ENCODE measurements at places on chromosomes 16 and 17.

- peaks cover 44% of the 10 kb centered on the region for H3K27me3 ChIP-seq
- H3K4me3 ChIP-seq, result no peak overlapping the region
- H3K36me3 ChIP-seq, result no peaks in the 10 kb centered on the region
- peaks cover 4% of the 10 kb centered on the region for H3K4me1 ChIP-seq
Observed at GRCh38 chr16:15777533-15778203, 79.2 kb downstream of the MYH11 start.

- peaks cover 5% of the 10 kb centered on the region for H3K36me3 ChIP-seq
- H3K27me3 ChIP-seq, result peaks cover 43% of the 10 kb centered on the region
- H3K4me3 ChIP-seq, result no peak overlapping the region
Observed at GRCh38 chr16:66658143-66658859, 38.2 kb downstream of the CMTM4 start.

DNA sequence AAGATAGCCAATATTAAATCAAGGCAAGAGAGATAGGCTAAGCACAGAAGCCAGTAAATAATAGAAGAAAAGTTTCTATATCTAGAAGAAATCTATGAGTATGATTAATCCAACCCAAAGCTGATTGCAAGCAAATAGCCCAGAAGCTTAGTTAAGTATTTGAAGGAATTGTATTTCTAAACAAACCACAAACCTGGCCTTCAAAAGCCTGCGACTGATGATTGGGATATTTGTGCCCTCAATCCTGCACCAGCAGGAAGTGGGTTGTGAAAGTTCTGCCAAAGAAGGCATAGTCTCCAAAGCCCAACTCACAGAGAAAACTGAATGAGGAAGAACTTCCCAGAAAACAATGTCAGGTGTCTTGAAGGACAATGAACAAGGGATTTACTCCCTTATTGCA is 114.5 kb upstream of the C17orf78 start:
- H3K36me3 ChIP-seq, result peaks cover 11% of the 10 kb centered on the region
- H3K27me3 ChIP-seq, result no peaks in the 10 kb centered on the region
- H3K4me1 ChIP-seq, result peaks cover 2% of the 10 kb centered on the region
- DNase-seq, result no peak
- no peak overlapping the region for H3K27ac ChIP-seq
- no peak overlapping the region for H3K4me3 ChIP-seq

DNA sequence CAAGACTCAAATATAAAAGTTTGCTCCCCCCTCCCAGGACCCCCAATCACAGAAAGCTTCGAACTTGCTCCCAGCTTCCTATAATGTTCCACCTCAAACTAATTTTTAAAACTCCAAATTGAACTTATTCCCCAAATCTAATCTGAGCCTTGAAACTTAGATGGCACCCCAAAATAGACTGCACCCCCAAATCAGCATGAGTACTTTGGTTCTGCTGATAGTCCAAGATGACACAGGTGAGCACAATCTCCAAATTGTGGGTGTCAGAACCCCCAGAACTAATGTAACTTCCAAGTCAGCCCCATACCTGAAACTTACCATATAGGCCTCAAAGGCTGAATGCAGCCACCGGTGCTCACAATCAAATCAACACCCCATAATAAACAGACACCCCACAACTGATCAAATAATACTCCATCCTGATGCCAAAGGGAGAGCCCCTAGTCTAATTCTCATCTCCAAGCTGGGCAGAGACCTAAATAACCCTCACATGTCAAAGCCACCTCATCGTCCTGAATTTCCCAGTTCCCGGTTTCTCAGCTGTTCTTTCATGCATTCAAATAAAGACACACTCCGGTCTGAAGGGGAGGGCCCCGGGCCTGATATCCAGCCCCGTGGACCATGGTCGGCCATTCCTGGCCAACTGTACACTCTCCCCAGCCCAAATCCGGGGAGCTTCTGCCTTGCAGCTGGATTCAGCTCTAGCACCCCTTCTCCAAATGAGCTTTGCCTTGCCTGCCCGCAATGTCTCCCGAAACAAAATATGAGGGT is 1.8 kb upstream of the BCL6B start:
- H3K4me1 ChIP-seq, result peaks cover 49% of the 10 kb centered on the region
- H3K27me3 ChIP-seq, result no peaks in the 10 kb centered on the region
- no peaks in the 10 kb centered on the region for H3K36me3 ChIP-seq
- no peak for DNase-seq

DNA sequence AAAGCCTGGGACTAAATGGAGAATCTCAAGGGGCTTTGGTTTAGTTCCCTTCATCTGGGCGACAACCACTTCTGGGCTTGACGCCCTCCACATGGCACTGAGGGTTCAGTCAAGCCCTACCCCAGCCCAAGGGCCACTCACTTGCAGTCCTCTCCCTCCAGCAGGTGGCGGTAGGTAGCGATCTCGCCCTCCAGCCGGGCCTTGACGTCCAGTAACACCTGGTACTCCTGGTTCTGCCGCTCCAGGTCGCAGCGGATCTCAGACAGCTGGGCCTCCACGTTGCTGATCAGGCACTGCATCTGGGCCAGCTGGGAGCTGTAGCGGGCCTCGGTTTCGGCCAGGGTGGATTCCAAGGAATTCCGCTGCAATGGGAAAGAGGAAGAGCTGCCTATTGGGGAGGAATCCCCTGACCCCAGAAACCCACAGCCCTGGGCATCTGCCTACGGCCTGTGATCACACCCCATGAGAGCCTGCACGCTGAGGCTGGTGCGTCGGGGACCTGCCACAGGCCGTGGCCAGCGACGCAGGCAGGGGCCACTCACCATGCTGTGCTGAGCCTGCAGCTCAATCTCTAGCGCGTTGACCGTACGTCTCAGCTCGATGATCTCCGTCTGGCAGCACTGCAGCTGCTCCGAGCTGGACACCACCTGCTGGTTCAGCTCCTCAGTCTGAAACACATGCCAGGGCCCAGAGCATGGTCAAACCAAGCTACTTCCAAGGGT is 2.7 kb downstream of the KRT36 start:
- DNase-seq, result no peak
- peaks cover 16% of the 10 kb centered on the region for H3K4me1 ChIP-seq
- no peak overlapping the region for H3K27ac ChIP-seq
- peaks cover 18% of the 10 kb centered on the region for H3K27me3 ChIP-seq
- no peak overlapping the region for H3K4me3 ChIP-seq
- no peaks in the 10 kb centered on the region for H3K36me3 ChIP-seq

GRCh38 chr16:74759564-74759963 is 15.1 kb downstream of the FA2H start:
- no peak for DNase-seq
- H3K4me3 ChIP-seq, result no peak overlapping the region
- H3K27me3 ChIP-seq, result peaks cover 35% of the 10 kb centered on the region
- no peaks in the 10 kb centered on the region for H3K36me3 ChIP-seq
- H3K4me1 ChIP-seq, result no peaks in the 10 kb centered on the region

- peaks cover 11% of the 10 kb centered on the region for H3K36me3 ChIP-seq
- no peak for DNase-seq
- H3K4me3 ChIP-seq, result no peak overlapping the region
Observed at GRCh38 chr16:14494396-14494966, 135.6 kb downstream of the PARN start.

- no peak for DNase-seq
- peaks cover 6% of the 10 kb centered on the region for H3K4me1 ChIP-seq
- H3K27ac ChIP-seq, result no peak overlapping the region
Observed at GRCh38 chr16:85162478-85163277, 50.4 kb upstream of the CIBAR2 start.

DNA sequence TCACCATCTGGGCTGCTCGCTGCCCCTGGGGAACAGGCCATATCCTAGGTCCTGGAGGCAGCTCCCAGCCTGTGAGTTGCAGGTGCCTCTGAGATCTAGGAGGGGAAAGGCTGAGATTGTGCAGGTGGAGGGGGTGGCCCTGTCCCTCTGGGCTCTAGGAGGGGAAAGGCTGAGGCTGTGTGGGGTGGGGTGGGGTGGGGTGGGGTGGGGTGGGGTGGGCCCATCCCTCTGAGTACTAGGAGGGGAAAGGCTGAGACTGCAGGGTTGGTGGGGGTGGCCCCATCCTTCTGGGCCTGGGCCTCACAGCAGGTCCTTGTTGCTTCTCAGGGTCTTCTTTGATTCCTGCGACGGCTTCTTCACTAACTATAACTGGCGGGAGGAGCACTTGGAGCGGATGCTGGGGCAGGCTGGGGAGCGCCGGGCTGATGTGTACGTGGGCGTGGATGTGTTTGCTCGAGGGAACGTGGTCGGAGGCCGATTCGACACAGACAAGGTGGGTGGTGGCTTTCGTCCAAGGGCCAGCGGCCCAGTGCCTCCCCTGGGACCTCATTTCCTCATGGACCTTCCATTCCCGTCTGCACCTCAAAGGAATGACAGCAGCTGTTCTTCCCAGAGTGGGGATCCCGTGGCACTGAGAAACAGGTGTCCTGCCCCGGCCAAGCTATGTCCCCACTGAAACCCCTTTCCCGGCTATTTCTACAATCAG is 7.1 kb downstream of the ENGASE start:
- peak overlapping the region; percentile 55 for H3K4me3 ChIP-seq
- no peak for DNase-seq
- no peaks in the 10 kb centered on the region for H3K27me3 ChIP-seq
- H3K27ac ChIP-seq, result no peak overlapping the region
- peaks cover 3% of the 10 kb centered on the region for H3K4me1 ChIP-seq

DNA sequence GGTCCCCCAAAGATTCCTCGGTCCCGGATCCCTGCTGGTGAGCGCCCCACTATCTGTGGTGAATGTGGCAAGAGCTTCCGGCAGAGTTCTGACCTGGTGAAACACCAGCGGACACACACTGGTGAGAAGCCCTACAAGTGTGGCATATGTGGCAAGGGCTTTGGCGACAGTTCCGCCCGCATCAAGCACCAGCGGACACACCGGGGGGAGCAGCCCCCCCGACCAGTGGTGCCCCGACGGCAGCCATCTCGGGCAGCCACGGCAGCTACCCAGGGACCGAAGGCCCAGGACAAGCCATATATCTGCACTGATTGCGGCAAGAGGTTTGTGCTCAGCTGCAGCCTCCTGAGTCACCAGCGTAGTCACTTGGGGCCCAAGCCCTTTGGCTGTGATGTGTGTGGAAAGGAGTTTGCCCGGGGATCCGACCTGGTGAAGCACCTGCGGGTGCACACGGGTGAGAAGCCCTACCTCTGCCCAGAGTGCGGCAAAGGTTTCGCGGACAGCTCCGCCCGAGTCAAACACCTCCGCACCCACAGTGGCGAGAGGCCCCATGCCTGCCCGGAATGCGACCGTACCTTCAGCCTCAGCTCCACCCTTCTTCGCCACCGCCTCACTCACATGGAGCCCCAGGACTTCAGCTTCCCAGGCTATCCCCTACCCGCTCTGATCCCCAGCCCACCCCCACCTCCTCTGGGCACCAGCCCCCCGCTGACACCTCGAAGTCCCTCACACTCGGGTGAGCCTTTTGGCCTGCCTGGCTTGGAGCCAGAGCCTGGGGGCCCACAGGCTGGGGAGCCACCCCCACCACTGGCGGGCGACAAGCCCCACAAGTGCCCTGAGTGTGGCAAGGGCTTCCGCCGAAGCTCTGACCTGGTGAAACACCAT is 2.8 kb downstream of the ZNF48 start:
- peaks cover 37% of the 10 kb centered on the region for H3K4me1 ChIP-seq
- no peak overlapping the region for H3K4me3 ChIP-seq
- no peak for DNase-seq
- no peaks in the 10 kb centered on the region for H3K27me3 ChIP-seq
- H3K36me3 ChIP-seq, result peaks cover 3% of the 10 kb centered on the region
- H3K27ac ChIP-seq, result peak overlapping the region; percentile 90

DNA sequence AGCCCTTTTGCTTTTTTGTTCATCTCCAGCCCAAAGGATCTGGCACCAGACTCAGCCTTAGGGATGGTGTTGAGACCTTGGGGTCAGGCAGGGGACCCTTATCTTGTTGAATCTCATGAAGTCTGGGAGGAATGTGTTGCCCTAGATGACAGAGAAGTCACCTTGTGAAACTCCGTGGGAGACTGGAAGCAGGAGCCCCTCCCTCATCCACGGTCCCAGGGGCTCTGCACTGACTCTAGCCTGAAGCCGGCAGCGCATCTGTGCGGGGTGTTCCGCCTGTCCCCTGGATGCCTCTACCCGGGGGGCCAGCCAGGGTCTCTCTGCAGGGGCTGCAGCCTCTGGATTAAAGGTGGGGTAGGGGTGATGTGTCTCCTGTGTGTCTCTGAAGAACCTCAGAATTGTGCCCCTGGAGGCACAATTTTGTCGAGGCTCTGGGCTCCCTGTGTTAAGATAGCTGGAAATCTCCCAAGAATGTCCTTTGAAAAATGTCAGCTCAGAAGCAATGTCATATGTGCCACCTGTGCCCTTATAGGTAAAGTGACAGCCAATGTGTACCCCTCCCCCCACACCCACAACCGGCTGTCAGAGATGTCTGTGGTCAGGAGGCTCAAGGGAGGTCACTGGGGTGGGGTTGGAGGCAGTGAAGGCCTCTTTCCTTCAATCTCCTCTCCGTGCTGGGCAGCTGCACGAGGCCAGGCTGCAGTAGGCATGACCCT is 32.1 kb upstream of the CDC42EP4 start:
- no peak overlapping the region for H3K27ac ChIP-seq
- H3K4me1 ChIP-seq, result no peaks in the 10 kb centered on the region
- no peak for DNase-seq
- no peak overlapping the region for H3K4me3 ChIP-seq

- peaks cover 9% of the 10 kb centered on the region for H3K4me1 ChIP-seq
- DNase-seq, result no peak
- peak overlapping the region; percentile 28 for H3K4me3 ChIP-seq
- H3K36me3 ChIP-seq, result peaks cover 4% of the 10 kb centered on the region
- H3K27me3 ChIP-seq, result peaks cover 91% of the 10 kb centered on the region
Observed at GRCh38 chr17:49908782-49909714, 59.9 kb upstream of the DLX4 start.

- peaks cover 12% of the 10 kb centered on the region for H3K27me3 ChIP-seq
- H3K27ac ChIP-seq, result peak overlapping the region; percentile 98
- H3K36me3 ChIP-seq, result peaks cover 5% of the 10 kb centered on the region
- DNase-seq, result no peak
Observed at GRCh38 chr17:30376621-30377452, 1.9 kb upstream of the CPD start.

GRCh38 chr16:24002619-24003018 is 166.8 kb downstream of the PRKCB start:
- H3K4me3 ChIP-seq, result no peak overlapping the region
- peaks cover 2% of the 10 kb centered on the region for H3K36me3 ChIP-seq
- no peak overlapping the region for H3K27ac ChIP-seq
- DNase-seq, result no peak
- H3K4me1 ChIP-seq, result peaks cover 19% of the 10 kb centered on the region

GRCh38 chr17:29726715-29727252 is 104.1 kb upstream of the CORO6 start:
- H3K27me3 ChIP-seq, result no peaks in the 10 kb centered on the region
- DNase-seq, result no peak
- H3K27ac ChIP-seq, result peak overlapping the region; percentile 95
- peaks cover 52% of the 10 kb centered on the region for H3K4me1 ChIP-seq
- H3K4me3 ChIP-seq, result peak overlapping the region; percentile 66

DNA sequence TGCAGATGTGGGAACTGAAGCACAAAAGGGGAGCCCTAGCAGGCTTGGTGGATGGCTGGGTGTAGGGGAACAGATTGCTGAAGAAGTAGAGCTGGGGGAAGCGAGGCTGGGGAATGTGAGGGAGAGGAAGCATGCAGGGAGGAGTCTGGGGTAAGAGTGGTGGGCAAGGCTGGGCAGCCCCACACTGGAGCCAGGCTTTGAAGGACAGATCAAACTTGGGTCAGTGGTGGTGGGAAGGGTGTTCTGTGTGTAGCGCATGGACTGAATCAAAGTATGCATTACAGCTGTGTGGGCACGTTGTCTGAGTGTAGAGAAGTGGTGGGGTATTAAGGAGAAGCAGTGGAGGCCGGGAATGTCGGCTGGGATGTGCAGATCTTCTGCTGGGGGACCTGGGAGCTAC is 116.0 kb downstream of the CYLD start:
- no peak overlapping the region for H3K27ac ChIP-seq
- no peak for DNase-seq
- H3K36me3 ChIP-seq, result peaks cover 6% of the 10 kb centered on the region
- H3K4me1 ChIP-seq, result no peaks in the 10 kb centered on the region
- H3K4me3 ChIP-seq, result no peak overlapping the region
